ENCODE measurements at places on chromosomes 12 and 14.

DNA sequence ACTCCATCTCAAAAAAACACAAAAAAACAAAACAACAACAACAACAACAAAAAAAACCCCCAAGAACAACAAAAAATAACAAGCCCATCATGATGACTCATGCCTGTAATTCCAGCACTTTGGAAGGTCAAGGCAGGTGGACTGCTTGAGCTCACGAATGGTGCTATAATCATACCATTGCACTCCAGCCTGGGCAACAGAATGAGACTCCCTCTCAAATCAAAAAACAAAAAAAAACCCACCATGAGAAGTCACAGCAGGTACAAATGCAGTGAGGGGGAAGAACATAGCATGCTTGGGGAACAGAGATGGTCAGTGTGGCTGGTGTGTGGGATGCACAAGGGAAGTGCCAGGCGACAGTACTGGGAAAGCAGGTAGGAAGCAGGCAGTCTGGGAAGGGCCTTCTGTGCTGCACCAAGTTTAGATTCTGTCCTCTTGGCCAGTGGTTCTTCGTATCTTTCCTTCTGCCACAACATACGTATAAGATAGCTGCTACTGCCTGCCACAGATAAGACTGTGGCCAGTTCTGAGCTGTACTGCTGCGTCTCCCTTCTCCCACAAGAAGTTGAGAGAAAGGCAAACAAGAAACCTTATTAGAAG lies 28.0 kb downstream of the ATG14 start:
- DNase-seq = no peak

DNA sequence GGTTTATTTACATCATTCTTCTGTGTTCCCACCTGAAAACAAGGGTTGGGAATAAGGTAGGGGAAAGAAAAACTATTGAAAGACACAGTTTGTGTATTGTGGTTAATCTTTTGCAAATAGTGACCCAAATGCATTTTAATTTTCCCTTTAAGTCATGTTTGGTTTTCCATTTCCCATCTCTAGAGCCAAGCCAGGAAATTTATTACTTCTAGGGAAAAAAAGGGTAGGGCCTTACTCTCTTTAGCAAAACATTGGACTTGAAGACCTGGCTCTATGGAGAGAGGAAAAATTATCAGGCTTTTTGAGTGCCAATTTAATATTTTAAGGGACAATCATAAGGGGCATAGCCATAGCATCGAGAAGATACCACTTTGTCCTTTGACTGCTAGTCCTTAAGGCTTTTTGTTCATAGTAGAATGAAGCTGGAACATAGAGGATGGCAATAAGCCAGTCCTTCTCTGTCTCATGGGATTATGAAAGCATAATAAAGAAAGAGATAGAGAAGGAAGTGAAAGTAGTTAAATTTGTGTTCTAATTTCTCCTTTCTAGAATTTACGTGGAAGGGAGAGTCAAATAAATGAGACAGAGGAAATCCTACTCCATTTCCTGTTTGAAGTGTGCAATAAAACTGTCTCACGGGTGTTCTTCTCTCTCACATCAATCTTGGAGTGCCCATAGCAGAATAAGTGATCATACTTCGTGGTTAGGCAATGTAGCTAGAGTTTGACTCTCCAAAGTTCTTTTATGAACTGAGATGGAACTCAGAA lies 50.9 kb upstream of the PPFIA2 start:
- DNase-seq = no peak

DNA sequence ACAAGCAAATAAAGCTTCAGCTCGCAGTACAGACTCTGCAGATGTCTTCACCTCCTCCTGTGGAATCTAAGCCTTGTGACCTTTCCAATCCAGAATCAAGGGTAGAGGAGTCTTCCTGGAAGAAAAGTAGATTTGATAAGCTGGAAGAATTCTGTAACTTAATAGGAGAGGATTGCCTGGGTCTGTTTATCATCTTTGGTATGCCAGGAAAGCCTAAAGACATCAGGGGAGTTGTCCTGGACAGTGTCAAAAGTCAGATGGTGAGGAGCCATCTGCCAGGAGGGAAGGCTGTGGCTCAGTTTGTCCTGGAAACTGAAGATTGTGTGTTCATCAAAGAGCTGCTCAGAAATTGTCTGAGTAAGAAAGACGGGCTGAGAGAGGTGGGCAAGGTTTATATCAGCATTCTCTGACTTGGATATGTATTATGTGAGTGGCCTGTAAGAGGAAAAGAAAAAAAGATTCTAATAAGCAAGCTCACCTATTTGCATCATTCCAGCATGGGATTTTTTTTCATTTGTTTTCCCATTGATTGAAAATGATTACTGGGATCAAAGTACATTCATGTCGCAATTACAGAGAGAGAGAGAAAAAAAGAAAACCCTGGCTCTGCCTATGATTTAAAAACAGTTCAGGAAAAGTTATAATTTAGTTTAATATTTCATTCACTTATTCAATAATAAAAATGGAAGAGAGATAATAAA lies 767 bp downstream of the REP15 start:
- DNase-seq = no peak

GRCh38 chr12:79200176-79200575 lies 335.6 kb downstream of the SYT1 start:
- no peak for DNase-seq

DNA sequence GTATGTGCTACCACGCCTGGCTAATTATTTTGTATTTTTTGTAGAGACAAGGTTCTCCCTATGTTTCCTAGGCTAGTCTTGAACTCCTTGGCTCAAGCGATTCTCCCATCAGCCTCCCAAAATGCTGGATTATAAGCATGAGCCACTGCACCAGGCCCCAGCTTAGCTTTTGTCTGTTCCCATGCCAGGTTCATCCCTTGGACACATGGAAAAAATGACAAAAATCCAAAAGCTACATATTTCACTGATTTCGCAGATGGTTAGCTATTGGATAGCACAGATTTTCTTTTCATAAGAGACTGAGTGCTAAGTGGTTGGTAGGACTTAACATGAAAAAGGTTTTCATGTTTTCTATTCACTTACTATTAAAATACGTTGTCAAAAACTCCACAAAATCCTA lies 286.6 kb upstream of the KITLG start:
- DNase-seq = no peak

DNA sequence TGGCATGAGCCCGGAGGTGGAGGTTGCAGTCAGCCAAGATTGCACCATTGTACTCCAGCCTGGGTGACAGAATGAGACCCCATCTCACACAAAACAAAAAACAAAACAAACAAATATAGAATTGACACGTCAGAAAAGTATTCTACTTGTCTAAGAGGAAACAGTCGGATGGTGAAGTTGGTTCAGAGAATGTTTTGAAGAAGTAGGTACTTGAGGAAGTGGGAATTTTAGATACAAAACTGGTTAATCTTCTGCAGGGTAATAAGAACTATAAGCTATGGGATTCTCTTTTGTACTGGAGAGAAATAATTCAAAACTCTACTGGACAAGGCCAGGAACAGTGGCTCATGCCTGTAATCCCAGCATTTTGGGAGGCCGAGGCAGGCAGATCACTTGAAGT lies 14.6 kb upstream of the TCTN1 start:
- no peak for DNase-seq

- no peak for DNase-seq
Measured at GRCh38 chr12:93759512-93760081, 82.4 kb downstream of the CRADD start.

GRCh38 chr14:101478096-101478495 lies 83.2 kb upstream of the DIO3 start:
- no peak for DNase-seq

DNA sequence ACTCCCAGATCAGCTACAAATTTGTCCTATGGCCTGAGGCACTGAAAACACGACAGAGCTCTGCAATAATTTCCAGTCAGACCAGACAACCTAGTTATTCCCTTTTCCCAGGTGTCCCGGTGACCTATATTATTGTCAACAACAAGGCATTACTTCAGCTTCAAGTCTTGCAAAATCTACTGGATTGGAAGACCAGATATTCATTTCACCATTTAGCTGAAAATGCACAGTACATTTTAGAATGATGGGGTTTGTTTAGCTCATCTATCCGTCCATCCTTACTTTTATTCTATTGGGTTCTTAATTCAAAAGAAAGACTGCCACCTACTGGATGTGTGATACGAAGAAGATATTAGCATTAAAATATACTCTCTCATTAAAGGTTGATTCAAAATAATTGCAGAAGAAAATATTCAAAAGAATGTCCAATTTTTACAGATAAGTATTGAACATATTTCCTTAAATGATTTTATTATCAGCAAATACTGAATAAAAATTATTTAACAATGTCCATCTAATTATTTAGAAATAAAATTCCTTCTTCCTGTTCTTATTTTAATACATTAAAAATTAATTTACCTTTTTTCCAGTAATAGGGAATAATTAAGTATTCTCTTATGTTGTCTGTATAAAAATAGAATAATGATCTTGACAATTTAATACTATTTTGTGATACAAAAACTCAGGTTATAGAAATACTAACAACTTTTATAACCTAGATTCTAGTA lies 244.9 kb upstream of the LRIG3 start:
- peak; percentile 32 for DNase-seq

- no peak for DNase-seq
Measured at GRCh38 chr14:104228716-104229533, 90.5 kb downstream of the KIF26A start.

DNA sequence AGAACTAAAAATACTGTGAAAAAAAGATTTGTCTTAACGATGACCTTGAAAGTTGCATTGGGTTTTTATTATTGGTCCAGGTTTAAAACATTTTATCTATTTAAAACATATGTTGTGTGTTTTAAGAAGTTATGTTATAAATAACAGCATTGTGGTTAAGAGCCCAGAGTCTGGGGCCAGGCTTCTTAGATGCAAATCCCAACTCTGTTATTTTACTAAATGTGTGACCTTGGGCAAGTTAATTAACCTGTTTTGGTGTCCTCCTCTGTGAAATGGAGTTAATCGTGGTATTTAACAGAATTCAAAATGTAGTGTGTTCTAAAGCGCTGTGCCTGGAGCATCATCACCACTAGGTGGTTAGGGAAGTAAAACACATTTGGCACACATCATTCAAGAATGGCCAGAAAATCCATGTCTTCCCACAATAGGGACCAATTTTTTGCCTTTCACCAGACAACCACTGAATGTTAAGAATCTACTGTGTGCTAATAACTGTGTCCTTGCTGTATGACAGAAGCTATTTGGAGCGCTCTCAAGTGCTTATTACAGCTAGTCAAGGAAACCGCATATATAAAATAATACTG lies 133.3 kb downstream of the MON2 start:
- no peak for DNase-seq

GRCh38 chr12:98856897-98857540 lies 211.9 kb downstream of the APAF1 start:
- DNase-seq = no peak

DNA sequence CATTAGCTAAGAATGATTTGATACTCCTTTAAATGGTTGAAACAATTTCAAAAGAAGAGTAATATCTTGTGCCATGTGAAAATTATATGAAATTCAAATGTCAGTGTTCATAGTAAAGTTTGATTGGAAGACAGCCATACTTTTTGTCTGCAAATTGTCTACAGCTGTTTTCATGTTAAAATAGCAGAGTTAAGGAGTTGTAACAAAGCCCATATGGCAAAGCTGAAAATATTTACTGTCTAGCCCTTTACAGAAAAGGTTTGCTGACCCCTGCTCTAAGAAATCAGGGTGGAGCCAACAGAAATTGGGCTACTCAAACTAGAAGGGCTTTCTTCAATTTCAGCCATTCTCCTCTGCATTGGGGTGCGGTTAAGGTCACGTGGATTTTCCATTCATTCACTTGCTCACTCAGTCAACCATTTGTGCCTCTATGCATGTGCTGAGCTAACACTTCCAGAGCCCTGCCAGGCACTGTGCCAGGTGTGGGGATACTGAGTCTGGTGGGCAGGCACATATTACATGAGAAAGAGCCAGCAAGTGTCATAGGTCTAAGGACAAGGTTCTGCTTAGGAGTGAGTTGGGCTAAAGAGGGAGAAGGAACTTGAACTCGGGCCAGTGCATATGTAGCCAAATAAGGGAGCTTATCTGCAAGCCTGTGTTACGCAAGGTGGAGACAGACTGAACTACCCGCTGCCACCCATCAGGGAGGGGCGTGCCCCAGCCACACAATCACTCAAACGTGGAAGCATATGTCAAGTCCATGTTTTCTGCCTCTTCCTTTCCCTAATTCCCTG lies 139.8 kb upstream of the NOS1 start:
- peak; percentile 28 for DNase-seq

GRCh38 chr12:46217541-46218321 lies 51.1 kb downstream of the SLC38A1 start:
- no peak for DNase-seq

- peak; percentile 73 for DNase-seq
Measured at GRCh38 chr12:51341251-51342007, 5.0 kb downstream of the CELA1 start.

GRCh38 chr12:64580681-64581080 lies 29.6 kb upstream of the RASSF3 start:
- no peak for DNase-seq

GRCh38 chr14:104085032-104085888 lies at the start of gene ASPG:
Gene ASPG (plus strand): TSS chr14:104085700. CDS start chr14:104085771, 71 bp downstream.
- no peak for DNase-seq

DNA sequence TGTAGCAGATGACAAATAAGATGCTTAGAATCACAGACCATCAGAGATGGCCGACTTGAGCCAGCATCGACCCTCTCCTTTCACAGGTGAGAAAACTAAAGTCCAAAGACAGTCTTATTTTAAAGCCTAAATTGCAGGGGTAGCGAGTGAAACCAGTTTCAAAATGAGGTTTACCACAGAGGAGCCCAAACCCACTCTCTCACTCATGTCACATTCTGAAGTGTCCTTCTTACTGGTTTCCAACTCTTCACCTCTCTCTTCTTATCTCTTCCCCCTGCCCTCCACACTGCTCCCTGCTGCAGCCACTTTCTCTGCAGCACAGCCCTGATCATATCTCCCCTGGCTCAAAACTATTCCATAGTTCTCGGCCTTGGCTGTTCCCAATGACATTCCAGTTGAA lies 57.0 kb upstream of the NID2 start:
- no peak for DNase-seq

DNA sequence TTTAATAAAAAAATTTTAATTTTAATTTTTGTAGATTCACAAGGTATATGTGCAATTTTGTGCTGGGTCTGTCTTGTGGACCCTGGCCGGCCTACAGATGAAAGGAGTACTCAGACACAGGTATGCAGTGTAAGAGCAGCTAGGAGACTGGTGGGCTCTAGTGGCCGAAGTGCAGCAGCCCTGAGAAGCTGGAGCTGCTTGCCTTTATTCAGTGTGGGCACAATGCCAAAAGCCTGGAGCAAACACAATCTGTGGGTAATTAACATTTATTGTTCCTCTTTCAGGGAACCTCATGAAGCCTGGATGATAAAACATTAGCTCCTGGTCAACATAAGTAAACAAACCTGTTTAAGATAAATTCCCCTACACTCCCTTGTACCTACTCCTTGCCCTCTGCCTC lies 135.7 kb upstream of the SEL1L start:
- DNase-seq = no peak

GRCh38 chr12:52655720-52656124 lies 3.7 kb upstream of the KRT2 start:
- DNase-seq = no peak

DNA sequence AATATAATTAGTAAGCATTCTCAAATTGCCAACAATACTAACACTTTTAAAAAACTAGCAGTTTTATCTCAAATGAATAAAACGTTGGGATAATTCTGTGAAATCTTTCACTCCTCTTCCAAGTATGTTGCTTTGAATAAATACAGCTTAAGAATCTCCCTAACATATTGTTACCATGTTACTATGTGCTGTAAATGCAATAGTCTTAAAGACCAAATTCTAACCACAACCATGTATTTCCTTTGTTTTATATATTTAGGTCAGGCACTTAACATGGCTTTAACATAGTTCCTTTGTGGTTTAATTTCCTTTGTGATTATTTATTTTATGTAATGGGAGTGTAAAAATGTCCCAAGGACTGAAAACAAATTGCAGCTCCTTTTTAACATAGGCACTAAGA lies 33.9 kb upstream of the CCDC91 start:
- DNase-seq = no peak
